ENCODE measurements at places on chromosomes 16 and 17.
A peak's percentile ranks its signal among the peaks of the same experiment; 100 is the strongest.

DNA sequence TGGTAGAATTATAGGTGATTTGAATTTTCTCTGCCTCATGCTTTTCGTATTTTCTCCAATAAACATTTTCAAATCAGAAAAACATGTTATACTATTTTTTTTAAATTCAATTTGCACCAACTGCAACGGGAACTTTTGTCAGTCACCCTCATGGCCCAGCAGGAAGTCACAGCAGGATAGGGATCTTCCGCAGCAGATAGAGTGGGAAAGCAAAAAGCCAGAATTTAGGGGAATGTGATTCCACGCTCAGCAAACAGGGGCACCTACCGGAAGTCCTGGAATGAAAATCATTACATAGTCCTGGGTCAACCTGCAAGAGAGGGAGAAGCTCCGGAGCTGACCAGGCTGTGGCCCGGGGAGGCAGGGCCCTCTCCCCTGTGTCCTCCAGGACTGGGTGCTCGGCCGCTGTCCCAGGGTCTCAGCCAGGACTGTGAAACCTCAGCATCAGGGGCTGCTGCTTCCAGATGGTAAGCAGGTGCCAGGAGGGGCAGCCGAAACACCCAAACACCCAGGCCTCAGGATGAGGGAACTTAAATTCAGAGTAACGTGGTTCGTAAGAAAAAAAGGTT lies 3.9 kb downstream of the SLC47A2 start:
- no peak for DNase-seq

- peak; percentile 62 for DNase-seq
Measured at GRCh38 chr17:3843935-3844516, 2.0 kb downstream of the NCBP3 start.

DNA sequence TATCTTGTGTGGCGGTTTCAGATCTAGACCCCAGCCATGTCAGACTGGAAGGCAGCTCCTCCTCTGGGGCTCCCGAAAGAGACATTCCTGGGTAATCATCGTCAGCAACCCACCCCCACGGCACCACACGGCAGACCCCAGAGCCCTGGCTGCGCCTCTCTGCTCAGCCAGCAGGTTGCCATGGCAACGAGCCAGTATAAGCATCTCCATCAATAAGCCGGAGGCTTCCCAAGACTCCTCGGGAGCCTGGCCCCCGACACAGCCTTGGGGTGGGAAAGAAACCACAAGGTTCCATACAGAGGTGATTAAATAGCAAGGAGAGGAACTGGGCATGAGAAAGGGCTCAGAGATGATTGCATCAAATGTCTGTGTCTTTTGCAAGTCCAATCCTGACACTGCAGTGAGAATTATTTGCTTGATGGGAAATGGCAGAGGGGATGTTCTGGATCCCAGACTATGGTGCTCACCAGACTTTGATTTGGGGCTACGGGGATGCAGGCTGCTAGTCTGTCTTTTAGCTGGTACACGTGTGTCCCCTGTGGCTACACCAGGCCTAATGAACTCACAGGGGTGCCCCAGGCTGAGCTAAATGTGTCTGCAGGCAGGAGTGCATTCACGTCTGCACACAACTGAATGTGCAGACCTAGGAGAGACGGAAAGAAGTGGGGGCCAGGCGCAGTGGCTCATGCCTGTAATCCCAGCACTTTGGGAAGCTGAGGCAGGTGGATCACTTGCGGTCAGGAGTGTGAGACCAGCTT lies 320.5 kb upstream of the TNRC6C start:
- DNase-seq = no peak

- no peak for DNase-seq
Measured at GRCh38 chr17:35534576-35535093, 2.8 kb downstream of the SLFN12L start.

DNA sequence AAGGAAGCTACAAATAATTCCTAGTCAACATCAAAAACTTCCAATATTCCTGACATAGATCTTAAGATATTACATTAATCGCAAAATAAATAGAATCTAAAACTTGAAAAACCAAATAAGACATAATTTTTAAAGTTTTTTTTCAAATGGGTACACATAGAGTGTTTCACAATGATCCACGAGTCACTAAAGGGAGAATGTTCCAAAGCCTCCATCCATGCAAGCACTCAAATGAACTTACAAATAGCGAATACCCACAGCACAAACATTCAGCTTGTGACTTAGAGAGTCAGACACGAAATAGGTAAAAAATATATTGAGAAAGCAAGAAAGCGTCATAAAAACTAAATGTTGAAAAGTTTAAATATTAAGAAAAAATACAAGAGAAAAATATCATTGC lies 65.7 kb downstream of the CEP112 start:
- DNase-seq = no peak

- DNase-seq = no peak
Measured at GRCh38 chr17:67693811-67694210, 23.9 kb upstream of the NOL11 start.

- no peak for DNase-seq
Measured at GRCh38 chr17:35099908-35100307, 19.8 kb downstream of the RAD51D start.

DNA sequence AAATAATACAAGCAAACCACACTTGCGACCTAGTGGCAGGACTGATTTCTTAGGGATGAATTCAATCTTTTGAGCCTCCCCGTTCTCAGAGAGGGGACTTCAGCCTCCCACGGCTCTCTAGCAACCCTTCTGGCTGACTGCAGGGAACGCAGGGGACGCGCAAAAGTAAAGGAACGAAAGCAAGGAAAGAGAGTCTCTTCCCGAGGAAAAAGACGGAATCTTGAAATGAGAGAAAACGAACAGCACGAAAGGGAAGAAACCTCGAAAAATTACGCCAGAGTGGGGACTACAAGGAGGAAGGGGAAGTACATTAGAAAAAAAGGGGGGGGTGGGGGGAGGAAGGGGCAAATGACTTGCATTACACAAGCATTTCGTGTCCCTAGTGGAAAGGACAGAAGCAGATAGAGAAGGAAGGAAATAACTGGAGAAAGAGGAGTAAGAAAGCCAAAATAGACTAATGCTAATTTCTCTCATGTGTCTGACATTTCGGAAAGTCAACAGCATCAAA lies 1.2 kb downstream of the GRB2 start:
- DNase-seq = peak; percentile 86

DNA sequence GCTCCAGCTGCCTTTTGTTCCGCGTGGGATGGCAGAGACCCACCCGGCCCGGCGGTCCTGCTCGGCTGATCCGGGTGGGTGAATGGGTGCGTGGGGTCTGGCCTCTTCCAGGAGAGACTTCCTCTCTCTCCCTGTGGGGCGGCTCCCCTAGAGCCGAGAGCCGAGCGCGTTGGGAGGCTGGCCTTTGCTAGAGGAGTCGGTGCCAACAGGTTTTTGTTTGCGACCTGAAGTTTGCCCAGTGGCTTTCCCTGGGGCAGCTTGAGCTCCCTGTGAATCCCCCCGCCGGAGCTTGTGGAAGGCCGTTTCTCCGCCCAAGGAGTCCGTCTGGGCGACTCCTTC lies 970 bp downstream of the EPN2 start:
- peak; percentile 45 for DNase-seq

DNA sequence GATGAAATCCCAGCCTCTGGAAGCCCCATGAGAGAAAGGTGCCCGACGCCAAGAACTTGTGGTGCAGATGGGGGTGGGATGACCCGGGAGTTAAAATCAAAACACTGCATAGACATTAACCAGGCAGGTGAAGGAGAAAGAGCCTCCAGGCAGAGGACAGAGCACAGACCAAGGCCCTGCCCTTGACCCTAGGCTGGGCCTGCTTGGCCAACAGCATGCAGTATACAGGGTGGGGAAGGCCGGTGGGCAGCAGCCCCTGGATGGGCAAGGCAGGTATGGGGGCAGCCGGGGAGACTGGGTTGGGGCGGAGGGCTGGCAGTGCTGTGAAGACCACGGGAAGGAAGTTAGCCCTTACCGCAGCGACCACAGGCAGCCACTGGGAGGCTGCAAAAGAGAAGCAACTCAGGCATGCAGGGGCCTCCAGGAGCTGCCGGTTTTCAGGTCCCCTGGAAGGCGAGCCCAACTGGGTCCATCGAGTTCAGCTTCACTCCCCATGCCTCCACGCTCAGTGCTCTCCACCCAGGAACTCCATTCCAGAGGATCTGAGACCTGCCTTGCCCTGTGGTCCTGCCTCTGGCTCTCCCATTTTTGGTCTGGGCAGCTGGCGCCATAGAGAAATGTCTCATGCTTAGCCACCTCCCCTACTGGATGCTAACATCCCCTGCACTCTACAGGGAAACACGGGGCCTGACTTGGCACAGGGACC lies 81.2 kb downstream of the C16orf95 start:
- no peak for DNase-seq

DNA sequence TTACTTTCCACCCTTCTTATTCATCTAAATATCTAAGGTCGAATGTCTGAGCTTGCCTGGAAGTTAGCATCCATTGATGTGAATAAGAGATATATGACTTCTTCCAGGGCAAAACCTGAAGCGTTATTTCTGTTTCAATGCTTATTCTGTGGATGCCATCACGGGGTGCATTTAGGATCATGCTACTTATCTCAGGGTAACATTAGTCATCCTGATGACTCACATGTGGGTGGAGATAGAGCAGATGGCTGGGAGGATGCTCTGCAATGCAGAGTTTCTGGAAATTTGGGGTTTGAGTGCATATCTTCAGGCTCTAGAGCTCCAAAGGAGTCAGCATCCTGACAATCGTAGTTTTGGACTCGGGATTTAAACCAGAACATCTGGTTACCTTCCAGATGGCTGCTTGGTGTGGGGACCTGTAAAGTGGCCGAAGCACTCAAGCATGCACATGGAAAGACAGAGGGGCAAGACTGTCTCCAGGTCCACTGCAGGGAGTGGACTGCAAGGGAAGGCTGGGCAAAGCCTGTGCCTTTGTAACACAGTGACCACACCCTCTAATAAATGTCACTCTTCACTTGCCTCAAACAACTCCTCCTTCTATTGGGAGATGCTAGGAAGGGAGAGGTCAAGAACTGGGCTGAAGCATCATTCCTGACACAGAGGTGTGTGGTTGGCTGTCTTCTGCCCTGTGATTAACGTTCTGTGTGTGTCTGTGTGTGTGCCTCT lies 175.2 kb upstream of the SALL1 start:
- no peak for DNase-seq

DNA sequence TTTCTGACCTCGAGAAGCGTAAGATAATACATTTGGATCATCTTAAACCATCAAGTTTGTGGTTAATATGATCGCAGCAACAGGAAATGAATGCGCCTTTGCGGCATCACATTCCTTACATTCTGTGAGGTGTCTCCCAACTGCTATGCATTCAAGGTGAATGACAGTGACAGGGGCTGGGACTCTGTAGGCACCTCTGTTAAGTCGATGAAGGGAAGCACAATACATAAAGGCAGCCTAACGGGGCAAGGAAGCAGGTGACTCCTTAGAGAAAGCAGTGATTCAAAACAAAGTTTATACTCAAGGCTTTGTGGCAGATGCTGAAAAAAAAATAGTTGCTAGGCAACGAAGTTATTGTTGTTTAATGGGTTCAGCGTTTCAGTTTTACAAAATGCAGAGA lies 21.6 kb upstream of the EVPL start:
- peak; percentile 73 for DNase-seq

GRCh38 chr16:54718376-54718775 lies 212.3 kb upstream of the IRX5 start:
- DNase-seq = no peak

GRCh38 chr17:47220531-47220999 lies 11.4 kb downstream of the MYL4 start:
- no peak for DNase-seq

GRCh38 chr17:80389011-80389995 lies 25.7 kb upstream of the ENDOV start:
- DNase-seq = no peak

- DNase-seq = no peak
Measured at GRCh38 chr16:17590711-17591654, 120.2 kb upstream of the XYLT1 start.

DNA sequence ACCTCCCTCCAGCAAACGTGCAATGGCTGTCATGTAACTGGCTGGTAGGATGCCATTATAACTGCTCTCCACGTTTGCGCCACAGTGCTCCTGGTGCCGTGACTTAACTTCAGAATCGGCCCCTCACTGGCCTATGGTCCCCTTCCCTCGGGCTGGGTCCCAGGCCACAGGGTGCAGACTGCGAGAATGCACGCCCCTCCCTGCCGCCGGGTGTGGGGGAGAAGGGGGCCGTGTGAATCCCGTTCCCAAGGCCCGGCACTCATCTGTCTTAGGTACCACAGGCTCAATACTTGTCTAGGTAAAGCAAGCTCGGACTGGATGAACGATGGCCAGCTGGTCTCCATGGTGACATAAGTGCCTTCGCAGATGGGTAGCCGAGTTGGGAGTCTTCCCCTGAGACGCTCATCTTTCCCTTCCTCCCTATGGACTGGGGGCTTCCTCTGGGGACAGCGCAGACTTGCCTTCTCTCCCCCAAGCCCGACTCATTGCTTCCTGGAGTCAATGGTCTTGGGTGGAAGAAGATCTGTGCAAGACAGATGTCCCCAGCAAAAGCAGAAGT lies 37.8 kb downstream of the TIMM22 start:
- DNase-seq = no peak

DNA sequence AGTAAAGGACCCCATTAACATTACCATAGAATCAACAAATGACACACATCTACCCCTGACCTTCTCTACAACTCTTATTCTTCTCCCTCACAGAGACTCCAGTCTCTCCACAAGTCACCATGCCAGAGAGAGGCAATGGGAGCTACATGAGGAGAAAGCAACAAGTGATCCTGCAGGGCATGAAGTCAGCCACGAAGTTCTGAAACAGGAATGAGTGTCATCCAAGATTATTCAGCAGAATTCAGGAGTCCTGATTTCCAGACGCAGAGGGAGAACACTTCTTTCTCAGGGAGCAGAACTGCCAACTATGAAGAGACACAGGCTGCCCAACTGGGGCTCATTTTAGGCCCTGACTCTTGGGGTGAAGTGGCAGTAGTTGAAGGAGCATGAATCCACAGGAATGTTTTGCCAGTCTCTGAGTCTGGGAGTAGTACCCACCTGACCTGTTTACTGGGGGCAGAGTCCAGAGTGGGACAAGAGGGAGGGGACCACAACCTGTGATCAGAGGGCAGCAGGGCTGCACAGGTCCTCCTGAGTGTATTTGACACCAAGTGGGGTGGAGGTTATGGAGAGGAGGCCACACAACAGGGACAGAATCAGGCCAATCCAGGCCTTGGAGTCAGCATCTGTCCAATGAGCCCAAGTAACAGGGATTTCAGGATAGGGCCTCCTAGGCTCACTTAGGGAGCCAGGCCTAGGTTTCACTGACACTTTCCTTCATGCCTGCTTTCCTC lies 2.4 kb upstream of the MTMR4 start:
- DNase-seq = no peak

GRCh38 chr17:78474614-78475146 lies 96.2 kb downstream of the PGS1 start:
- no peak for DNase-seq

- DNase-seq = no peak
Measured at GRCh38 chr16:1630450-1631213, 18.5 kb downstream of the CRAMP1 start.

GRCh38 chr17:37710344-37710886 lies 34.4 kb downstream of the HNF1B start:
- DNase-seq = no peak

- no peak for DNase-seq
Measured at GRCh38 chr17:56890390-56890789, 23.5 kb downstream of the TRIM25 start.

- no peak for DNase-seq
Measured at GRCh38 chr16:69823831-69824563, 61.9 kb downstream of the WWP2 start.

- no peak for DNase-seq
Measured at GRCh38 chr16:14051103-14051729, 19.9 kb upstream of the MRTFB start.

- DNase-seq = no peak
Measured at GRCh38 chr16:81521141-81521626, 76.6 kb downstream of the CMIP start.
